ENCODE measurements at places on chromosomes 3 and 15. TPM values are rescaled to one million over a fixed set of nuclear protein-coding genes. Genes with fewer than 3 reads are reported as not detected.
A peak's percentile ranks its signal among the peaks of the same experiment; 100 is the strongest.

NPAP1 gene
- 0.06 TPM for total RNA-seq

UPK1B gene
- not detected for total RNA-seq

EXD1 gene
- total RNA-seq, result 0.41 TPM

DNA sequence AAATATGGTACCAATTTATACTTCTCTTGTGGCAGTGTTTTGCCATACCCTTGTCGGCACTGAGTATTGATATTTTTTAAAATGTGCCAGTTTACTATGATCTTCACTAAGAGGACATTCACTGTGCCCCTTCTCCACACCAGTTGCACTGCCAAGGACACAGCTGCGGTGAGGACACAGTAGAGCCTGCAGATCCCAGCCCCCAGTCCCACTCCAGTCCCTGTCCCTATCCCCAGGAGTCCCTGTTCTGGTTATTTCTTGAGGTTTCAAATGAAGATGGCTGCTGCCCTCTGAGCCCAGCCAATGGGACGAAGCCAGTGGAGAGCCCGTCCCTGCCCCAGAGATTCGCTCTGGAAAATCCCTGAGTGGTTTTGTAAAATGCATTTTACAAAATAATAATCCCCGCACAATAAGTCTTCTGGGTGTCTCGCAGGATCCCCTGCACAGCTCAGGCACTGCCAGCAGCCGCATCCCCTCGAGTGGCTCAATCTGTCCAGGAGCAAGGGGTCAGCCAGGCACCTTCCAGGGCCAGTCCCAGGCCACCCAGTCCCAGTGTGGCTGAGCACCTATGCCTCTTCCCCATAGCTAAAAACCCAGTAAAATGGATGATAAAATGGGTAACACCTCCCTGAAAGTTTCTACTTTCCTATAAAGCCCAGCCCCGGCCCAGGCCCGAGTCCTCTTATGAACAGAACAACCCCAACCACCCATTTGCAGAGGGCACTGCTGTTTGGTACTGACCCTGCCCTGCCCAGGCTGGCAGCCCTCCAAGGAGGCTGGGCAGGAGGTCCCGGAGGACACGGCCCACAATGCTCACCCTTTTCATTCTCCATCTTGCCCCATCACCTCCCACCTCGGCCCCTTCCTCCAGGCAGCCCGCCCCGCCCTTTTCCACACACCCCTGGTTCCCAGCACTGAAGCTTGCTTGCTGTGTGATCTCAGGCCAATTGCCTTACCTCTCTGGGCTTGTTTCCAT, 91.1 kb downstream of the VGLL4 start:
- no peak overlapping the region for H3K27ac ChIP-seq
- DNase-seq, result no peak
- no peak overlapping the region for H3K4me3 ChIP-seq
- H3K36me3 ChIP-seq, result no peaks in the 10 kb centered on the region

DNA sequence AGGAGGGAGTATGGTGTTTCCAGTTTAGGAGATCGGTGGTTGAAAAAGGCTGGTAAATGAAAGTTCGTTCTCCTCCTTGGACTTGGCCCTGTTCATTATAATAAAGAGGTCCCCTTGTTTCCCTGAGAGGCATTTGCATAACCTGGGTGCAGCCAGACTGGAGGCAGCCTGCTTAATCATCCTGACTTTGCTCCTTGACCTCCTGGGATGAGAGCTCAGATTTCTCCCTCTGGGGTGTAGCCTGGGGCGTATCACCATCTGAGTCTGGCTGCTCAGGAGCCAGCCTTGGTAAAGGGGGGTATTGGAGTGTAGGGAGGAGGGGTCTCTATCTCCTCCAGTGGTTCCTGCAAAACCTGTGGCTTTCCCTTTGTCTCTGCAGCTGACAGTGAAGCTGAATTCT, 21.3 kb upstream of the ACAD9 start:
- H3K4me1 ChIP-seq, result no peaks in the 10 kb centered on the region
- H3K4me3 ChIP-seq, result no peak overlapping the region
- no peaks in the 10 kb centered on the region for H3K27me3 ChIP-seq
- no peaks in the 10 kb centered on the region for H3K36me3 ChIP-seq
- no peak overlapping the region for H3K27ac ChIP-seq

DNA sequence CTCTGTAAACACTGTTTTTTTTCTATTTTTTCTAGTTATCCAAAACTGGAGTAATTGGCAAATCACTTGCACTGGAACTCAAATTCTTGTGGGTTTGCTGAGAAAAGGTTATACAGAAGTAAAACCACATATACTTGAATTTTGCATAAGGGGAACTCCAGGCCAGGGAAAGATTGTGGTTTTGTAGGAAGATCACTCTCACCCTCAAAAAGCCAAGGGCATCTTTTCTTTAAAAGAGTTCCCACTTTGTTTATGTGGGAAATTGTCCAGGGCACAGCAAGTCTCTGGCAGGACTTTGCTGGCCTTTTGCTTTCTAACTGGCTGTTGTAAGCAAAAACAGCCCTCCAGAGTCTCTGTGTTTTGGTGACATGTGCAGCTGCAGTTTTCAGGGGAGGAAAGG, 340.3 kb upstream of the RBMS3 start:
- H3K36me3 ChIP-seq, result no peaks in the 10 kb centered on the region
- no peak overlapping the region for H3K4me3 ChIP-seq
- DNase-seq, result no peak
- no peaks in the 10 kb centered on the region for H3K4me1 ChIP-seq

DNA sequence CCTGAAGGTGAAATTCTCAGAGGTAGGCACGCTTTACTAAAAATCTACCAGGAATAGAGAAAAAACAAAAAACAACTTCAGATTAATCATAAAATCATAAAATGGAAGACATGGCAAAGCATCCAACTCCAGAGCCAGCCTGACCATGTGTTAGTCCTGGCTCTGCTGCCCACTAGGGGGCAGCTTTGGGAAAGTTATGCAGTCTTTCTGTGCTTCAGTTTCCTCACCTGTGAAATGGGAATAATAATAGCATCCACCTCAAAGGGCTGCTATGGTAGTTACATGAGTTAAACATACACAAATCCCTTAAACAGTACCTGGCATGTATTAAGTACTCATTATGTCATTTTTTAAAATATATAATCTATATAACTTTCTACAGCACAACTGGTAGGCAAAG, 52.3 kb downstream of the WNT5A start:
- H3K36me3 ChIP-seq, result no peaks in the 10 kb centered on the region
- no peaks in the 10 kb centered on the region for H3K27me3 ChIP-seq
- no peak overlapping the region for H3K27ac ChIP-seq
- peak; percentile 45 for DNase-seq
- H3K4me1 ChIP-seq, result no peaks in the 10 kb centered on the region

DNA sequence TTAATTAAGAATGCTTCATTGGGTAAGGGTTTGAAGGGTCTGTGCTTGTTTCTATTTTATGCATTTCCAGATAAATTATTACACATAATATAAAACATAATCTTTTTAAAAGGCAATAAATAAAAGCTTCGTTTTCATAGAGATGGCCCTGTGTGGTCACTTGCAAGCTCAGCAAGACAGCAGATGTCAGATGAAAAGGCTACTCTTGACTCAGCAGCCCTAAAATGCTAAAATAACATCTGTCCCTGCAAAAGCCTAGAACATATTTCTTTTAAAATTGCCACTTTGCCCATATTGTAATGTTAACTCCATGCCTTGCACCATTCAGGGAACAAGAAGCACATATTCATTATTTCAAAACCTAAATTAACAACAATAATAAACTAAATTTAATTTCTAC, 349.4 kb downstream of the CNTN3 start:
- H3K4me1 ChIP-seq, result no peaks in the 10 kb centered on the region
- no peak overlapping the region for H3K27ac ChIP-seq
- no peaks in the 10 kb centered on the region for H3K36me3 ChIP-seq

GRCh38 chr3:105503191-105503593, 136.5 kb downstream of the ALCAM start:
- no peak overlapping the region for H3K27ac ChIP-seq
- H3K36me3 ChIP-seq, result no peaks in the 10 kb centered on the region
- no peak overlapping the region for H3K4me3 ChIP-seq
- no peaks in the 10 kb centered on the region for H3K27me3 ChIP-seq
- no peak for DNase-seq
- H3K4me1 ChIP-seq, result peaks cover 21% of the 10 kb centered on the region

DNA sequence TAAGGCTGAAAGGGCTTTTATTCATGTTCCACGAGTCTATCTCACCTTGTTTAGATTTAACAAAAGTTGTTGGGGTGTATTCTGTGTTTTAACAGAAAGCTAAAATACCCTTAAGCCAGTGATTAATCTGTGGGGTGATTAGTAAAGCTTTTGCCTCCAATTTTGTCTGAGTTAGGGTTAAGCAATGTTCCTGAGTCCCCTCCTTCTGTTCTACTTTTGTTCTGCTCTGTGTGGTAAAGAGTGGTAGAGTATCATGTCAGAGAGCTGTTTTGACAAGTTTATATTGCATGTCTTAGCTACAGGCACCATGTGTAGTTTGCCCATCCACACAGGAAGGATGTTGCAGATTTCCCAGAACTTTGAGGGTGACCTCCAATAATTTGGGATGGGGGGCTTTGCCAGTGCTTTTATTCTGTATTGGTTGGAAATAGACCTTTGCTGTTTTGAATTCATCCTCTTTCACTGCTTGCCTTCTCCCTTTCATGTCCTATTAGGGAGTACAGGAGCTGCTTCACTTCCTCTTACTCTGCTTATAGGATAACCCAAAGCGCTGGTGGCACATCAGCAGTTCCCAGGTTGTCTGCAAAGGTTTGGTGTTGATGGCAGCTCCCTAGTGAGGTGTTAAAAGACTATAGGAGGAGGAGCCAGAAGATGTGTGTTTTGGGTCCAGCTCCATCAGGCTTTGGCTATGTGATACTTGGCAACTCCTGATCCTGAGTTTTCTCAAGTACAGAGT, 7.4 kb downstream of the PDE8A start:
- no peak overlapping the region for H3K27ac ChIP-seq
- peaks cover 13% of the 10 kb centered on the region for H3K27me3 ChIP-seq
- DNase-seq, result no peak
- H3K36me3 ChIP-seq, result no peaks in the 10 kb centered on the region
- H3K4me3 ChIP-seq, result no peak overlapping the region

- H3K27me3 ChIP-seq, result no peaks in the 10 kb centered on the region
- DNase-seq, result no peak
- no peak overlapping the region for H3K27ac ChIP-seq
- H3K36me3 ChIP-seq, result peaks cover 7% of the 10 kb centered on the region
- no peak overlapping the region for H3K4me3 ChIP-seq
These were observed 14.8 kb downstream of the FYCO1 start for GRCh38 chr3:45980819-45981218.

- no peaks in the 10 kb centered on the region for H3K27me3 ChIP-seq
- H3K4me1 ChIP-seq, result no peaks in the 10 kb centered on the region
- no peak overlapping the region for H3K4me3 ChIP-seq
- no peak for DNase-seq
- H3K27ac ChIP-seq, result no peak overlapping the region
These were observed 236.0 kb upstream of the GOLGA6L4 start for GRCh38 chr15:83999396-84000135.

DNA sequence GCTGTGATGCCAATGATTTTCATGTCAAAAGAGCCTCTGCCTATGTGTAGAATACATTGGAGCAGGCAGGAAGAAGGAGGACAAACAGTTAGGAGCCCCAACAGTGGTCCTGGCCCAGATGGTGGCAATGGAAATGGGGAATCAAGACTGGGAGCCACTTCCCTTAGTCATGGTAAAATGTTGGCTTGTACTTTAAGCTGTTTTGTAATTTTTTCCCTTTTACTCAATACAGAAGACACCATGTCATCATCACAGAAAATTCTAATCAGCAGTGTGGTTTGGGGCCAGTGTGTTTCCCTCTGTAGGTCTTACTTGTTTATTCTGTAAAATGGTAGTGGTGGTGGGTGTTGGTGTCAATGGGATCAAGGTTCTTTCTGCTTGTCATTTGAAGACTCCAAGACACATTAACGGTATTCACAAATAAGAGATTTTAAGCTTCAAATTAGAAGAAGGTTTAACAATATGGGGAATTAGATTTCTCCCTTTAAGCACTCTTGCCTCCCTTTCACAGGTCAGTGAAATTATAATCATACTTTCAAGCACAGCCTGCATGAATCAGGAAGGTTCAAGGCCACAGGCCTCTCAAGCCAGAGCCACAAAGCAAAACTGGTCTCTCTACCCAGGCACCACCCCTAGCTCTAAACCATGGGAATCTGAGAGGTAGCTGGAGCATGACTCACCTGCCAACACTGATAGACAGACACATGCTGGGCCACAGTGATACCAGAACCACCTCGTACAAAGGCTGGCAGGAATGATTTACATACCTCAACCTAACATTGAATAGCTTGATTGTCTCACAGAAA, 24.9 kb downstream of the SIAH2 start:
- H3K4me1 ChIP-seq, result peaks cover 14% of the 10 kb centered on the region
- no peak overlapping the region for H3K4me3 ChIP-seq
- no peak for DNase-seq
- no peaks in the 10 kb centered on the region for H3K27me3 ChIP-seq
- H3K27ac ChIP-seq, result no peak overlapping the region

- no peak for DNase-seq
- no peak overlapping the region for H3K4me3 ChIP-seq
- H3K27me3 ChIP-seq, result no peaks in the 10 kb centered on the region
These were observed 41.4 kb upstream of the INSYN1 start for GRCh38 chr15:73794443-73795133.

DNA sequence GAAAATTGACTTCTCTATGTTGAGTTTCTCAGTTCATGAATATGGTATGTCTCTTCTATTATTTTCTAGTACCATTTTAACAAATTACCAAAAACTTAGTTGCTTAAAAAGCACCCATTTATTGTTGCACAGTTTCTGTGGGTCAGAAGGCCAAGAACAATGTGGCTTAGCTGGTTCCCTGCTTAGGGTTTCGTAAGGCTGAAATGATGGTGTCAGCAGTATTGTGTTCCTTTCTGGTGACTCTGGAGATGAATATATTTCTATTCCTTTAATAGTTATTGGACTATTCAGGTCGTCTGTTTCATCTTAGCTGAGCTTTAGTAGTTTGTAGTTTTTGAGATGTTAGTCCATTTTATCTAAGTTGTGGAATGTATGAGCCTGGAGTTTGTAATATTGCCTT, 44.9 kb downstream of the IL1RAP start:
- no peak for DNase-seq
- no peak overlapping the region for H3K4me3 ChIP-seq
- no peaks in the 10 kb centered on the region for H3K36me3 ChIP-seq
- peaks cover 8% of the 10 kb centered on the region for H3K4me1 ChIP-seq
- no peak overlapping the region for H3K27ac ChIP-seq

DNA sequence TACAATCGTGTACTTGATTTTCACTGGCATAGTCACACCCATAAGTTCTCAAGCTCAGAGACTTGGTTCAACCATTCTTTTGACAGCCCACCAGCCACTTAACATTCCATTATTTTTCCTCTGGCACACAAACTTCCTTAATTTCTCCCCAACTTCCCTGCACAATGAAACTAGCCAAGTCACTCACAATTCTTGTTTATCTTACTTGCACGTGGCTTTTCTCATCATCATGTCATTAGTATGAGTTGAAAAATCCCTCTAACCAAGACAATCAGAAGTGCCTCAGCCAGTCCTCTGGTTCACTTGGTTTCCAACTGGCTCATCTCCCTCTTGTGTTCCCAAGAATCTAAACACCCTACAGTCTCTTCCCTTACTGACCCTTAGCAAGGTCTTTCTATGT, 110.5 kb upstream of the PTPRG start:
- no peak overlapping the region for H3K27ac ChIP-seq
- H3K27me3 ChIP-seq, result no peaks in the 10 kb centered on the region
- peaks cover 24% of the 10 kb centered on the region for H3K4me1 ChIP-seq
- no peak for DNase-seq
- H3K4me3 ChIP-seq, result no peak overlapping the region
- H3K36me3 ChIP-seq, result no peaks in the 10 kb centered on the region
